Fibroblast of mammary gland (primary cell): ENCODE measurements at places on chromosomes 4 and X.

DNA sequence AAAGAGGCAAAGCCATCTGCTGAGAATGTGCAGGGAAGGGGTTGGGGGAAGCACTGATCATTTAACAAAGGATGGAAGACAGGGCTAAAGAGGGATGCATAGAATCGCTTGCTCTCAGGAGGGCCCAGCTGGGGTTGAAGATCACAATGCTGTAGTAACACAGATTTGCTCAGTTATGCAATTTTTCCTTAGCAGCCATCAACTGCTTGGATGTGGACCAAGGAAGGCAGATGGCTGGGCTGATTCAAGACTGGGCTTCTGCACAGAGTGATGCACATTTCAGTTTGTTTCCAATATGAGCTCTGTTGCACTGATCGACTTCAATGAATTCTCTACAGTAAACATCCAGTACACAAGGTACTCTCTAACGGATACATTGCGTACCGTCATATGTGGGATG, 127.8 kb upstream of the TBL1X start:
- DNase-seq = peak; percentile 82

DNA sequence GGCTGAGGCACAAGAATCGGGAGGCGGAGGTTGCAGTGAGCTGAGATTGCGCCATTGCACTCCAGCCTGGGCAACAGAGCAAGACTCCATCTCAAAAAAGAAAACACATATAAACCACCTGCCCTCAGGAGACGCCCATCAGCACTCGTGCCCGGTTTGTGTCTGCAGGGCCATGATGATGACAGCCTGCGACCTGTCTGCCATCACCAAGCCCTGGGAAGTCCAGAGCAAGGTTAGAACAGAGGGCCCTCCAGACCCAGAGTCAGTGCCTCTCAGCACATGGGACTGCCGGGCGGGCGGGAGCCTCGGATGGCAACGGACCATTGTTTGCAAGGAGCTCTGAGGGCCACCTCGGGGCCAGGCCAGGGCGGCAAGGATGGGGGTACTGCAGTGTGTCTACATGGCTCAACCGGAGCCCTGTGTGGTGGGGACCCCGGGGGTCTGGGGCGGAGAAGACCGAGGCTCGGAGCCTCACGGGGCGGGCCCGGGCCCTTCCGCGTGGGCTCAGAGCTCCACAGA, 9.3 kb downstream of the ATP5ME start:
- DNase-seq = no peak

DNA sequence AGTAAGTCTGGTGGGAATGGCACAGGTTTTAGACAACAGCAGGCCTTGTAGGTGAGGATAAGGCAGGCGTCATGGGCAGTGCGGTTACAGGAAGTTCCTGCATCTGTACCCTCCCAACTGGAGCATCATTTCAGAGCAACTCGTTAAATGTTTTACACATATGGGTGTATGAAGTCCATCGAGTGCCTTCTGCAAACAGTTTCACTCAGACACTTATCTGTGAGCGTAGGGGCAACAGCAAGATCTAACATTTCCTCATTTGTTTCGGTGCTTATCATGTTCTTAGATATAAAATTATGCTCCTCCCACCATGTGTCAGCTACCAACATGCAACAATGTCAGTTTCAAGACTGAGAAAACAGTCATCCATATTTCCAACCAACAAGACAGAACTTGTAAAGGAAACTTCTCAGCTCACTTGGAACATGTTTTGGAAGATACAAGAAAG, 69.9 kb downstream of the ELOVL6 start:
- no peak for DNase-seq

- DNase-seq = no peak
These were observed 433.8 kb upstream of the FAT1 start for GRCh38 chr4:187157380-187157958.

GRCh38 chr4:159103384-159103990, 608 bp downstream of the RAPGEF2 start:
- DNase-seq = no peak

GRCh38 chrX:152074163-152074562, 64.2 kb downstream of the MAGEA10 start:
- no peak for DNase-seq

DNA sequence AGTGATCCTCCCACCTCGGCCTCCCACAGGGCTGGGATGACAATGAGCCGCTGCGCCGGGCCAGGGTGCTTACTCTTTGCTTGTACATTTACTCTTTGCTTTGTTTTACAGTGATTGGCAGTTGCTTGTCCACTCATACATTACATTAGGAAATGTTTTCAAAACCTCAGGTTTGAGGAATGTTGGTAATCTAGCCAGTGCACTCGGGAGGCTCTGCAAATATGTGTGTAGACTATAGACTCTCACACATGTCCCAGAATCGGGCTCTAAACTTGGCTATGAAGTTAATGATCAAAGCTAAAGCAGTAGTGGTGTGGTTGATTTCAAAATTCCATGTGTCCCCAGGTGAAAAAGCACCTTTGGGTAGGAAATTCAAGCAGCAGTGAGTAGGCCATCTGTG, 20.5 kb downstream of the TRMT44 start:
- no peak for DNase-seq

GRCh38 chrX:154784149-154784995, 20.9 kb downstream of the MPP1 start:
- no peak for DNase-seq

DNA sequence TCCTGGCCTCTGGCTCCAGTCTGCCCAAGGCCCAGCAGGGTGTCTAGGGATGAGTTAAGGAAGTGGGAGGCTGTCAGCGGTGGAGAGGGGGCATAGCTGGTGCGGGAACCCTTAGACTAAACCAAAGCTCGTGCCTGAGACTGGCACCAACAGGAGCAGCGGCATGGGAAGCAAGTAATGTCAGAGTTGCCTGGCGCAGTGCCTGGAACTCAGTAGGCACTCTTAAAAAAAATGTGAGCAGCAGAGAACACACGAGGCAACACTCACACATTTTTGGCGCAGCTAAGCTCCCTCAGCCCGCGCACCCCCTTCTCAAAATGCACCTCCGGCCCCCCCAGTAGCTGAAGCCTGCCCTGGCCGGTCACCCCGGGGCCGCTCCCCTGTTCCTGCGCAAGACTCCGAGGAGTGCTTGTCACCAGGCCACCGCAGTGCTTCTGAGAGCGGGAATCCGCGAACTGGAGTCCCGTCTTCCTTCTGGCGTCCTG, 583 bp downstream of the GABRE start:
- no peak for DNase-seq

DNA sequence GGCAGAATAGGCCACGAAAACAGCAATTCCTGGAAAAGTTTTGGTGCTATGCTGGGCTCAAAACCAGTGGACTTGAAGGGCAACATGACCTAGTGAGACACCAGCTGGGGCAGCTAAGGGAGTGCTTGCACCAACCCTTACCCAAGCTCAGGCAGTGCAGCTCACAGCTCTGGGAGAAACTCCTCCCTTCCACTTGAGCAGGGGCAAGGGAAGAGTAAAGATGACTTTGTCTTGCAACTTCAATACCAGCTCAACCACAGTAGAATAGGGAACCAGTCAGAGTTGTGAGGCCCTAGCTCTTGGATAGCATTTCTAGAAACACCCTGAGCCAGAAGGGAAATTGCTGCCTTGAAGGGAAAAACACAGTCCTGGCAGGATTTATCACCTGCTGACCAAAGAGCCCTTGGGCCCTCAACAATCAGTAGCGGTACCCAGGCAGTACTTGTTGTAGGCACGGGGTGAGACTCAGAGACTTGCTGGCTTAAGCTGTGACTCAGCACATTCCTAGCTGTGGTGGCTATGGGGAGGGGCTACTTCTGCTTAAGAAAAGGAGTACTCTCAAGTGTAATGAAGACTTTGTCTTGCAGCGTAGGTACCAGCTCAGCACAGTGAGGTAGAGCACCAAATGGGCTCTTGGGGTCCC, 19.7 kb upstream of the ABCG2 start:
- peak; percentile 65 for DNase-seq

GRCh38 chr4:61332693-61333092, 132.6 kb downstream of the ADGRL3 start:
- no peak for DNase-seq

- peak; percentile 22 for DNase-seq
These were observed 433.6 kb downstream of the MAGEB5 start for GRCh38 chrX:26649534-26649933.

DNA sequence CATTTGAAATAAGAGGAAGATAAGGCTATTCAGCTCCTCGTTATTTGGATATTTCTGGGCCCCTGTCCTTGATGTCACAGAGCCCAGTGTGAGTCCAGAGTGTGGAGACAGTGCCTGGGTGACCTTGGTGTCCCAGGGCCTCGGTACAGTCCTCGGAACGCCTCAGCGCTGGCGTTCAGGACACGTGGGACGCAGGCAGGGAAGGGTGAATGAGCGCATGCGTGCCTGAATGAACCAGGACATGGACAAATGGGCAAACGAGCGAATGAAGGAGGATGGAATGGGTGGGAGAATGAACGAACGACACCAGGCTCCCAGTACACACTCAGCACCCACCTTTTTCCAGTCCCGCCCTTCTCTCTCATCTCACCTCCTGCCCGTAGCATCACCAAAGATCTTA, 44.2 kb downstream of the EVC start:
- DNase-seq = no peak

- DNase-seq = peak; percentile 54
These were observed 4.9 kb downstream of the CDKN2AIP start for GRCh38 chr4:183449193-183449882.

DNA sequence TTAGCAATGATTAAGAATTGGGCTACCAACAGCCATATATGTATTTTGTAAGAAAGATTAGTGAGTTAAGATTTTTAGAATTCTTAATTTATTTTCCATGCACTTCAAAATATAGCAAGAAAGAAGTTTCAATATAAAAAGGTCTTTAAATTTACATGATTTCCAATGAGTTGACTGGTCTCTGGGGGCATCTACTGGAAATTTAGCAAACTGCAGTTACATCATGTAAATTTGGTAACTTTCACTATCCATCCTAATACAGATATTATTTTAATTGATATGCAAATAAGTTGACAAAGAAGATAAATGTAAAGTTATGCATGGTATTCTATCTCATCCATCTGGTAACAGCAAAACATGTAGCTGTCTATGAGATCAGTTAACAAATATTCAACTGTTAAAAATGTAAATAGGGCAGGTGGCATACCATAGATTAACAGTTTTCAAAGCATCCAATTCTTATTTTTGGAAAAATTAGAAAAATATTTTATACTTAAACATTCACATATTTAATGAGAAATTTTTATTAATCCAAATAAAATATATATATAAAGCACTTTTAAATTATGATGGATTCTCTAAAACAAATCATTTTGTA, 29.1 kb downstream of the TTC29 start:
- peak; percentile 53 for DNase-seq

- peak; percentile 10 for DNase-seq
These were observed 447.5 kb upstream of the RASGEF1B start for GRCh38 chr4:81919223-81919622.

DNA sequence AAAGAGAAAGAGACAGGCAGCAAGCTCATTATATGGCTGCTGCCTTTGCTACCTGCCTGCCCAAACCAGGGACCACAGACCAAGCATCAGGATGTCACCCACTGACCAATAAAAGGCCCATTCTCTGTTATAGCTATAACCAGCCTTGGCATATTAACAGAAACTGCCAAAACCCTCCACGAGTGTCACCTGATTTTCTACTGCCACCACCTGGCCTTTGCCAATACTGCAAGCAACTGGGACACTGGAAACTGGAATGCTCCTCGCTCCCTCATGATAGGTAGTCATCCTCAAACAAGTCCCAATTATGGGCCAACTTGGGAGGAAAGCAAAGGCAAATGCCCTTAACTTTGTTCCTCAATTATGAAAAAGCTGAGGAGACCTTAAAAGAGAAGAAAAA, 76.0 kb downstream of the SPIN4 start:
- peak; percentile 25 for DNase-seq

GRCh38 chr4:173318648-173319211, 15.4 kb downstream of the HMGB2 start:
- peak; percentile 70 for DNase-seq

DNA sequence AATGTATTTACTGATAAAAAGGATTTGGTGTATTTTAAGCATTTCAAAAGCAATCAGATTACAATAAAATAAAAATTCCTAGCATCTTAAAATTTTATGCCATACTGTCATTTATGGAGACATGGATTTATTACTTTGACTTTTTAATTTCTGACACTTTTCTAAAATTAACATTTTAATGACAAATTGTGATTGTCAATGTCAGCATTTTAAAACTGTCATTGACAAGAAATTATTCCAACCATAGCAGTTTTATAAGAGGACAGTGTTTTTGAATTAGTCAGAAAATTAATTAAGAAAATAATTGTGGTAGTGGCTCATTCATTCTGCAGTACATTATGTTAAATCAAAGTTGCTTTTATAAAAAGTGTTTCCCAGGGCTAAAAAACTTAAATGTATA, 1954.4 kb downstream of the ARAP2 start:
- DNase-seq = no peak
